ENCODE measurements at places on chromosomes 11 and 22.

- no peak for DNase-seq
These were observed 121.6 kb downstream of the KCNQ1 start for GRCh38 chr11:2566223-2567025.

DNA sequence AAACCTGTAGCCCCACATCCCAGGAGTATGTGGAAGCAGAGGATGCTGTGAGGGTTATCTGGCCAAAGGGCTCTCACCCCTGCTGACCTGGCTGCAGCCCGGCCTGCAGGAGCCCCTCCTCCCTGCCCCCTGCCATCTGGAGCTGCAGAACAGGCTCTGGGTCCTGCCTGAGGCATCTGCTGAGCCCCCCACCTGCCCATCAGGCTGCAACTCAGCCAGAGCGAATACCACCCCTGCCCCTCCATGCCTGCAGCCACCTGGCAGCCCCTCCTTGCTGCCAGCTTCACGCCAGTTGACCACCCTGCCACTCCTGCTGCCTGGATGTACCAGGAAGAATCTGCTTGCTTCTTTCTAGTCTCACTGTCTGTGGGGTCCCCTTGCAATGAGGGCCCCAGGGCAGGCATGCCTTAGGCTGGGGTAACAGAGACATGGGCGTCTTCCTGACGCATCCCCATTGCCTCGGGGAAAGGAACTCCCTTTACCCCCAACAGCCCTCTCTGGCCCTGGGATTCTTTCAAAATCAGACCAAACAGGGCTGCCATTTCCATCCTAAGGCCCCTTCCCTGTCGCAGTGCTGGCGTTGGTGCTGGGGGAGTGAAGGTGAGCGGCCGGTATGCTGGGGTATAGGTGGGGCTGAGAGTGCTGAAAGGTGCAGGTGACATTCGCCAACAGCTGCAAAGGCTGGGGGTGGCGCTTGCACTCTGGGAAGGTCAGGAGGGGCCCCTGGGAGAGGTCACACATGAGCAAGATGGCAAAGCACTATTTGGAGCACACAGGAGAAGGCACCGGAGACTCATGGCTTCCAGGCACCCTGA, 1334.6 kb downstream of the TBC1D22A start:
- no peak for DNase-seq

DNA sequence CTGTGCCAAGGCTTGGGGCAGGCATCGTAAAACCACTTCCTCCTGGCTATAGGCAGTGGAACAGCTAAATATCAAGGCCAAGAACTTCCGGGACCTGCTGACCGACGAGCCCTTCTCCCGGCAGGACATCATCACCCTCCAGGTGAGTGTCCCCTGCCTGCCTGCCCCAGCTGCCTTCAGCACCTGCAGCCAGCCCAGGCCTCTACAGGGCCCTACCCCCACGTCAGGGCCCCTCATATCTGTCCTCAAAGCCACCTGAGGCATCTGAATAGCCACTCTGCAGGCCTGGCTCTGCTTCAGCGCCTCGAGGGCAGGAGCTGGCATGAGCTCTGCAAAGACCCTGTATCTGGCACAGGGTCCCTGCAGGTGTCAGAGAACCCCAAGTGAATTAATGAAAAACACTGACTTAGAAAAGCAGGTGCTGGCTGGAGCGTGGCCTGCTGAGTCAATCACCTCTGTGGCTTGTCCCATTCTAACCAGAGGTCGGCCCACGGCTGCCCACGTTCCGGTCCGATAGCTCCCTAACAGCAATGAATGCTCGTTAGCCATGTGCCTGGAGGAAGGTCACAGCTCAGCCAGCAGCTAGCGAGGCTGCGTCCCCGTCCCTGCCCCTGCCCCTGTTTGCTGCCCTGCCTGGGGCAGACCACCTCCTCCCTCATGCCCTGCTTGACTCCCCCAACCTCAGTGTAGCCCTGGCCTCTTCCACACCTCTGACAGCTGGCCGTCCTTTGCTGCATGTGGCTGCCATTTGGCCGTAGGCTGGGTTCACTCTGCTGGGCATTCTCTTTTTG, 16.8 kb downstream of the PPIL2 start:
- DNase-seq: no peak

- no peak for DNase-seq
These were observed 57.4 kb downstream of the CHRDL2 start for GRCh38 chr11:74673693-74674360.

- no peak for DNase-seq
These were observed 1378.9 kb downstream of the BRD1 start for GRCh38 chr22:48448821-48449220.
